ENCODE measurements at places on chromosomes 6 and 20.
A peak's percentile ranks its signal among the peaks of the same experiment; 100 is the strongest.

- DNase-seq, result peak; percentile 93
Measured at GRCh38 chr6:43630980-43631619, 2.0 kb upstream of the GTPBP2 start.

DNA sequence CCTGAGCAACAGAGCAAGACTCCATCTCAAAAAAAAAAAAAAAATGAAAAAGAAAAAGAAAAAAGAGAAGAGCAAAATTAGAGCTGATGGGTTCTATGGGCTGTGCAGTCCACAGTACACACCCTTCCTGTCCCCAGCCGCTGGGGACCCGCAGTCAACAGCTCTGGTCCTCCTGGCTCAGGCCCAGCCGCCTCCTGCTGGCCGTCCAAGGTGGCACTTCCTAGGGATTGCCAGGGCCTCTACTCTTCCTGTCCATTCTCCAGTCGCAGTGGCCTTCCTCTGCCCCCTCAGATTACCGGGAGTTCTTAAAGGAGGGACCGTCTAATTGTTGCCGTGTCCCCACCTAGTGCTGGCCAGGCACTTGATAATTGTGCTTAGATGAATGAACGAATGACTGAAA is 41.7 kb downstream of the TMEM242 start:
- peak; percentile 30 for DNase-seq

DNA sequence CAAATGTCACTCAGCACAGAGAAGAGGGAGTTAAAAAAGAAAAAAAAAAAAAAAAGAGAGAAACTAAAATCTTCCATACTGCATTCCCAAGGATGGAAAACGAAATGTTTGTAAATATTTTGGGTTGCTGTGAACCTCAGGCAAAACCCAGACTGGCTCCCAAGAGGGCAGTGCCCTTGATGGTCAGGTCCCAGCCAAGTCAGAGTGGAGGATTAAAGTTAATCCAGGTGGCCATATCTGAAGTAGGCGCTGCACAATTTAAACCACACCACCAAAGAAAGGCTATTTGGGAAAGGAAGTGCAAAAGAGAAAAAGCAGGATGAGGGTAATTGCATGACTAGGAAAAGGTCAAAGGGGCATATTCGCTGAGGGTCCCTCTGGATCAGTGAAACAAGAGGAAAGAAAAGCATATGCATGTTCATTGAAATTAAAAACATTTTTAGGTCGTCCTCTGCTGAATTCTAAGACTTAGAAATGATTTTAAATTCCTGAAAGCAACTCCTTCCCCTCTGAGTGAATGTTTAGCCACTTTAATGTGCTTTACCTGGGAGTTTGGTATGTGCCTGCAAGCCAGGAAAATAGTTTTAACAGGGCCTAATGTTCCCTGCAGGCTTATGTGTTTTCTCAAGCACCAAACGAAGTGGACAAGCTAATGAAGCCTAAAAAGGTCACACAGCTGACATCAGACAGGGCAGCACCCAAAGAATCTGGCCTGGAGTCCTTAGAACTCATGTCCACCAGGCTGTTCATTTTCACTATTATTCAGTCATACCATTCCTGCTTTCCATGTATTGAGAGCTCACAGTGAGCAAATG is 159.1 kb downstream of the HACE1 start:
- DNase-seq, result no peak

DNA sequence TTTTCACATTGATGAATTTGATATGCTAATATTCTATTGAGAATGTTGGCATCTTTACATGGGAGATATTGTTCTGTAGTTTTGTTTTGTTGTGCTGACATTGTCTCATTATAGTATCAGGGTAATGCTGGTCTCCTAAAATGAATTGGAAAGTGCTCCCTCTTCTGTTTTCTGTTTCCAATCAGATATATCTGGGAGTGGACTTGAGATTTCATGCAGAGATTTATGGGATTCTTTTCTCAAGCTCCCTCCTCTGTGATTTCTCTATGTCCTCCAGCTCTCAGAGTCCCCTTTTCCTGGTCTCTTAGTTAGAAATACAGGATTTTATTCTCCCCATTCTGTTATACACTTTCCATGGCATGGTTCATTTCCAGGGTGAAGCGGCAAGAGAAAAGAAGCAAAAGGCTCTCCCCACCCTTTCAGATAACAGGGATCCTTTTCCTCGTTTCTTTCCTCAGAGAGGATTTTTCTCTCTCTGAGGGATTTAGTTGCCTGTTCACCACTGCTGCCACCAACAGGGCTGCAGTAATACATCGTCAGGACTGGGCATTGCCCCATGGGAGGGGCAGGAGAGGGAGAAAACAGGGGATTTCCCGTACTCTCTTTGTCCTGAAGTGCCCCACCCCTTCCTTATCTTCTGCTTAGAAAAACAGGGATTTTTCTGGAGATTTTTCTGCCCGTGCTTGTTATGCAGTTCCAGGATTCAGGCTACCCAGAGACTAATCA is 59.3 kb upstream of the STMND1 start:
- no peak for DNase-seq

DNA sequence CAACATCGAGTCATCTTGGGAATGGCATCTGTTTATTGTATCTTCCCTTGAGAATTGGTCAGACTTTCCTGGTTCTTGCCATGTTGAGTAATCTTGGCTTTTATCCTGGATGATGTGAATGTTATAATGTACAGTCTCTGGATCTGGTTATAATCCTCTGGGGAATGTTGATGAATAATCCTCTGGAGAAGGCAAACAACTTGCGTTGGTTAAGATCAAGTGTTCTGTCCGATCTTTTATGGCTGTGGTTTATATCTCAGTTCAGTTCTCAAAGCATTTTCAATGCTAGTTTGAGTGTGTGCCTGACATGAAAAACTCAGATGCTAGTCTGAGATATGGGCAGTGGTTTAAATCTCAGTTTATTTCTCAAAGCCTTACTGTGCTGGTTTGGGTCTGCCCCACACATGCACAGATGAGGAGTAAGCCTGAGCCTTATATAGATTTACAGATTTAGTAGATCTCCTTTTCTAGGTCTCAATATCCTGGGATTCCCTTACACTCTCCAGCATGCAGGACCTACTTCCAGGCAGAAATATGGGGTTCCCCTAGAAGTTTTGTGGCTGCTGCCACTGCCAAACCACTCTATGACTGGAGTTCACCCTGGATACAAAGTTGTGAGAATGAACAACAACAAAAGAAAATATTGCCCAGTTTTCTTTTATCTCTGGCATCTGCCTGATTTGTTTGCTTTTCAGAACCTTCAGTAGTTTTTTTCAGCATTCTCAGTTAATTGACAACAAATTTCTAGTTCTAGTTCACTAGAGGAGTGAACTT is 191.8 kb upstream of the MAN1A1 start:
- DNase-seq, result no peak

DNA sequence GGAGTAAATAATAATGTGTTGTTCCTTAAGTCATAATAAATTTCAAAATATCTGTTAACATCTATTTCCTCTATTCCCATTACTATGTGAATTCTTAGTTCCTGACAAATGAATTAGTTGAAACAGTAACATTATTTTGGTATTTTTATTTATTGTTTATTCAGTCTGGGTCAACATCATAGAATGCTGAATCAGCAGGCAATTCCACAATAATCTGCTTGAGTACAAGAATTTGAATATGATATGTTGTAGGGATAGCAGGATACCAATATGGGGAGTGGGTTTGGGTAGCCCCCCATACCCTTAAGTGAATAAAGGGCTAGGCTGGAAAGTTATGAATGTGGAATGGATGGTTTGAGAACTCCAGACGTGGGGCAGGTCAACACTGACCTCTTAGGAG is 373.2 kb upstream of the CHD6 start:
- DNase-seq, result no peak

GRCh38 chr6:165776691-165777090 is 113.7 kb upstream of the PDE10A start:
- no peak for DNase-seq

DNA sequence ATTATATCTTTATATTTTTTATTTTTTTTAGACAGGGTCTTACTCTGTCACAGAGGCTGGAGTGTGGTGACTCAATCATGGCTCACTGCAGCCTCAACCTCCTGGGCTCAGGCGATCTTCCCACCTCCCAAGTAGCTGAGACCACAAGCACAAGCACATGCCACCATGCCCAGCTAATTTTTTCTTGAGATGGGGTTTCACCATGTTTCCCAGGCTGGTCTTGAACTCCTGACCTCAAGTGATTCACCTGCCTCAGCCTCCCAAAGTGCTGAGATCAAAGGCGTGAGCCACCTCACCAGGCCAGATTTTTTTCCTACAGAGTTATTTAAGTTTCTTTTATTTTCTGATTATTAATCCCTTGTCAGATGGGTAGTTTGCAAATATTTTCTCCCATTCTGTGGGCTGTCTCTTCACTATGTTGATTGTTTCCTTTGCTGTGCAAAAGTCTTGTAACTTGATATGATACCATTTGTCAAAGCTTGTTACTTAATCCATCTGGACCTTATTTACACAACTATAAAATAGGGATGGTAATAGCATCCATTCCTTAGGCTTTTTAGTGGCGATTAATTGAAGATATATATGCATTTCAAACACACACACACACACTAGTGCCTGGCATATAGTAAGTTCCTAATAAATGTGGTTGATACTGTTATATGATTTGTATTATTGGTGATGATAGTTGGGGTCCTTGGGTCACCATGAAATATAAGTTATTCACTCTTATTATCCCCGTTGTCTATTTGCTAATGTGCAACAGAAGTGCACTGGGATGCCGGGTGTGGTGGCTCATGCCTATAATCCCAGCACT is 187.1 kb downstream of the BCAS1 start:
- no peak for DNase-seq

DNA sequence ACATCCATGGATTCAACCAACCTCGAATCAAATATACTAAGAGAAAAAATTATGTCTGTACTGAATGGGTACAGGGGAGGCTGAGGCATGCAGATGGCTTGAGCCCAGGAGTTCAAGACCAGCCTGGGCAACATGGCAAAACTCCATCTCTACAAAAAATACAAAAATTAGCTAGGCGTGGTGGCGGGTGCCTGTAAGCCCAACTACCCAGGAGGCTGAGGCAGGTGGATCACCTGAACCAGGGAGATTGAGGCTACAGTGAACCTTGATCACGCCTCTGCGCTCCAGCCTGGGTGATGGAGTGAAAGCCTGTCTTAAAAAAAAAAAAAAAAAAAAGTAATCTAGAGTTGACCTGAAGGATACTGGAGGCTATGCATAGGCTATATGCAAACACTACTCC is 219.1 kb upstream of the SNX9 start:
- DNase-seq, result no peak

DNA sequence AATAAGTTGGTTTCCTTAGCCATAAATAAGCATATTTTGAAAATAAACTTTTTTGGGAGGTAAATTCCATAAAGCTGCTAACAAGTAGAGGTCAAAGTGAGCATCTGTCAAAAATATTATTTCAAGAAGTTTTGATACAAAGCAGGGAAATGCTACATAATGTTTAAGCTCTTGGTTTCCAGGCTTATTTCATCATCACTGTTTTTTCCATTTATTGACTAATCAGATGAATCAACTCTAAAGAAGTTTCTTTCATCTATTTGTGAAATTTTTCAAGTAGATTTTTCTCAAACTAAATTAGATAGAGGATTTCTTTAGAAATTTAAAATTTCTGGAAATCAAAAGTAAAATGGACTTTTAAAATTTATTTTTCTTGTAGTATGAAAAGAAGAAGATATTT is 89.5 kb upstream of the TBX18 start:
- DNase-seq, result no peak

DNA sequence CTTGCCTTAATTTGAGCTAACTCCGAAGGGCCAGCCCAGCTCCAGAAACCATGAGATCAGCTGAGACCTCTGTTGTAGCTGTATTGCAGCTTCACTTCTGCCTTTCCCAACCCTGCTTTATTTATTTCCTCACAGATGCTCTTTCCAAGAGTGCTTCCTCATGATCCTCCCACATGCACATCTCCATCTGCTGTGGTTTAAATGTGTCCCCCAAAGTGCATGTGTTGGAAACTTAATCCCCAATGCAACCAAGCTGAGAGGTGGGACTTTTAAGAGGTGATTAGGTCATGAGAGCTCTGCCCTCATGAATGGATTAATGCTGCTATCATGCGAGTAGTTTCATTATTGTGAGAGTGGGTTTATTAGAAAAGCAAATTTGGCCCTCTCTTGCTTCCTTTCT is 164.4 kb upstream of the TAB2 start:
- DNase-seq, result no peak

DNA sequence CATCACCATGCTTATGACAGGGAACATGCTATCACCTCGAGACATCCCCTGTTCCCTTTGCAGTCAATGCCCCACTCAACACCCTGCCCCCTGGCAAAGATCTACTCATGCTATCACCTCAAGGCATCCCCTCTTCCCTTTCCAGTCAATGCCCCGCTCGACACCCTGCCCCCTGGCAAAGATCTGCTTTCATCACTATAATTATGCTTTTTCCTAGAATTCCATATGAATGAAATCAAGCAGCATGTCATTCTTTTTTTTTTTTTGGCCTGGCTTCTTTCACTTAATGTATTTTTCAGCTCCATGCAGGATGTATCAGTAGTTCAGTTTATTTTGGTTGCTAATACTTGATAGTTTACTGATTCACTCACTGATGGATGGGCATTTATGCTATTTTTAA is 554.9 kb downstream of the CDH26 start:
- no peak for DNase-seq
